ENCODE measurements at places on chromosomes 7 and 10.

DNA sequence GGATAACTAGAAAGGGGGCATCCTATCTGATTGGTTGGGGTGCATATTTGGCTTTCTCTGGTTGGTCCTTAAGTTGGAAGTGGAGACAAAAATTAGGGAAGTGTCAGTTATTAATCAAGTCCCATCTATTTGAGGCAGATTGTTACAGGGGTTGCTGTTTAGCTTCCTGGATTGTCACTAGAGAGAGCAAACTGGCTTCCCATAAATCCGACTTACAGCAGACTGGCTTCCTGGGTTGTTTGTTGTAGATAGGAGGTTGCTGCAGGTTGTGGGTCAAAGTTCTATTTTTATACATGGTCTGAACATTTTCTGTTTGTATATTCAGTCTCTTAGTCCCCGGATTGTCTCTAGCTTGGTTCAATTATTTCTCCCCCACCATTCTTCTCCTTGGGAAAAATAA is 106.1 kb upstream of the HABP2 start:
- no peak for DNase-seq

DNA sequence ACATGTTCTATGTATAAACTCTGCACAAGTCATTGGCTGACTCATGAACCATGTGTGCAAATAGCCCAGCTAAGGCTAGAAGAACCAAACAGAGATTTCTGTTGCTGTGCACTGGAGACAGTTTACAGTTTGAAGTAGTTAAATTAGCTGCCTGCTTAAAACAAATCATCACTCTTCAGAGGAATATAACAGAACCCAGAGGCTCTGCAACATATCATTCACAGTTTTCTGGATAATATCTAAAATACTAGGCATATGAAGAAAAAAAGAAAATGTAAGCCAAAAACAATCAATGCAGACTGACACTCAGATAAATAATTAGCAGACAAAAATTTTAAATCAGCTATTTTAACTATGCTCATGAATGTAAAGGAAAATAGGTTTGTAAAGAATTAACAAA is 23.6 kb upstream of the FAM204A start:
- no peak for DNase-seq

DNA sequence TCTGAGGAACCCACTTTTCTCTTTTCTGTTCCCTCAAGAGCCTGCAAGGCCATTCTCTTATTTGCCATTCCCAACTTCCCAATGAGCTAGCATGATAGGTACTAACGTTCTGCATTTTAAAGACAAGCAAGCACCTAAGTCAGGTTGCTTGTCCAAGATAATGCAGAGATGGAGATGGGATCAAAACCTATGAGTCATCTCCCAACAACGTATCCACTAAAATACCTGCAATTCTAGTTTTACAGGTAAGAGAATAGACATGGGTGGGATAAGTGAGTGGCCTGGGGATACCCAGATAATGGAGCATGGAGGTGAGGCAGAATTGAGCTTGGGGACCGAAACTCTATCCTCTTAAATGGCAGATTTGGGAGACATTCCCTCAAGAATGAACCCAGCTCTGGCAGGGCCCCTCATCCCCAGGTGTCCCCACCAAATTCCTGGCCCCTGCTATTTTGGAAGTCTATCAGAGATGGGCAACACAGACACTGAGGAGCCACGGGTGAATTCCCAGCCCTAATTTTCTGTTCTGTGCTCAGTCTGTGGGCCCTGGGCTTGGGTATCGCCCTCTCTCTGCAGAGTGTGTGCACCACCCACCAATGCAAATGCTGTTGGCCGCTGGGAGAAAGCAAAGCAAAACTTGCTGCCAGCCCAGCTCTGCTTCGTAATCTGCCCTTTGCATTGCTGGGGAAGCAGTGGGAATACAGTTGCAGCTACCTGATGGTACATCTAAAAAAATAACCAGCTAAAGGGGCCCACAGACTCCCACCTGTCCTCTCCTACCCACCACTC is 98.3 kb downstream of the KCNMA1 start:
- no peak for DNase-seq

DNA sequence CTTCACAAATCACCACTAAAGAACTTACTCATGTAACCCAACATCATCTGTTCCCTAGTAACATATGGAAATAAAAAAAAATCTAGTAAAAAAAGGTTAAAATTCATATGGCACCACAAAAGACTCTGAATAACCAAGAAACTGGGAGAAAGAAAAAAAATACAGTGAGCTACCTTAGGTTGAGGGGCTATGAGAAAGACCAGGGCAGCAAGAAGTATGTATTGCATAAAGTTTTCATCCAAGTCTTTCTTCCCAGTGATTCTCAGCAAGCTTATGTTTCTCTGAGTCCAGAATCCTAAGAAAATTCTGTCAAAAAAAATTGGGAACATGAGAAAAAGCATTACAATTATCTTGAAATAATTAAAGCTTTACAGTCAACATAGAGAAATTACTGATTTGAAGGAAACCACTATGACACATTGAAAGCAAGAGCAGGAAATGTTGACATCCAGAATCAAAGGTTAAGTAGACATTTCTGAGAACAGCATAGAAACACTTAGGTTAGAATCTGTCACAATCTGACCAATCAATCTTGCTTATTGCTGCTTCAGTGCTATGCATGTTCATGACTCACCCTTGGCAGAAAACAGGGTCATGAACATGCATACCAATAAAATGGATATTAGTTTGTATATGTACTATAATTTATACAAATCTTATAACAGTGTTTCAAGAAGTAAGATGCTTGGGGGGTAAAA is 494.0 kb upstream of the POT1 start:
- no peak for DNase-seq

DNA sequence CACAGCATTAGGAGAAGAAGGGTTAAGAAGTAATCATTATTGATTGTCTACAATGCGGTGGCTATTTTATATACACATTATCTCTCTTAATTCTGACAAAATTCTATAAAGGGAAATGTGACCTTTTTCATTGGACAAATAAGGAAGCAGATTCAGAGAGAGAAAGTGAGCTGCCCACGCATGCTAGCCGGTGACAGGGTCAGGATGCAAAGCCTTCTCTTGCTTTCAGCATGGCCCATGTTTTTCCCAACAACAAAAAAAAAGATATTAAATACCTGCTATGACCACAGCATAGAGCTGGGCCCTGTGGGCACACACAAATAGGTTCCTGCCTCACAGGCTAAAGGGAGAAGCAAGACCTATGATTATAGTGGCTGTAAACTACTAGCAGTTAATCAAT is 66.8 kb downstream of the PPP1R3C start:
- DNase-seq = no peak

Data from HFF-Myc (cell line).